ENCODE measurements at places on chromosomes 6 and 20.
A peak's percentile ranks its signal among the peaks of the same experiment; 100 is the strongest.

GRCh38 chr6:51737580-51738360, 349.6 kb downstream of the PKHD1 start:
- DNase-seq = no peak

DNA sequence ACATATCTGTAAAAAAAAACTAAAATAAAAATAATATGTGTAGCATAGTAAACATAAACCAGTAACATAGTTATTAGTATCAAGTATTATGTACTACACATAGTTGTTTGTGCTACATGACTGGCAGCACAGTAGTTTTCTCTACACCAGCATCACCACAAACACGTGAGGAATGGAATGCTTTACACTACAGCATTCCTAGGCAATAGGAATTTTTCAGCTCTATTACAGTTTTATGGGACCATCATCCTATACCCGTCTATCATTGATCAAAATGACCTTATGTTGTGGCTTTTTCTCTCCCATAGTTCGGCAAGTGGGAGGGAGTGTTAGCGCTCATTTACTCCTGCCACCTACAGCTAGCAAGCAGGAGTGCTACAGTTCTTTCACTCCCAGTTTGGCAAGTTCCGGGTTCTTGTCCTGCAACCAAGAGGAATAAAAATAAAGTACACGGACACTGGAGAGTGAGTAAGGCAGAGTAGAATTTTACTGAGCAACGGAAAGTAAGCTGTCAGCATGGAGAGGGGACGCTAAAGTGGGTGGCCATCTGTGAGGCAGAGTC, 196.8 kb upstream of the HSF2 start:
- no peak for DNase-seq

GRCh38 chr20:46509523-46509922, 3.8 kb downstream of the ZNF334 start:
- DNase-seq = no peak

DNA sequence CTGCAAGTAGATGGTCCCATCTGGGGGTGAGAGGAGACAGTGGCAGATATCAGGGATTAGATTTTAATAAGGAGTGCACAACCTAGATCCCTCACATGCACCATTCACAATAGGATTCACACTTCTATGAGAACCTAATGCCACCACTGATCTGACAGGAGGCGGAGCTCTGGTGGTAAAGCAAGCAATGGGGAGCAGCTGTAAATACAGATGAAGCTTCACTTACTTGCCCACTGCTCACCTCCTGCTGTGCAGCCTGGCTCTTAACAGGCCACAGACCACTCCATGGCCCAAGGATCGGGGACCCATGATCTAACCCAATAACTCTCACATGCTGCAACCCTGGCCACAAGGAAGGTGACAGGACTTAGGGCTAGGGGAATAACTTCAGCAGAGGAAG, 75.4 kb downstream of the ZNF133 start:
- DNase-seq = no peak

GRCh38 chr6:170476360-170476759, 76.7 kb downstream of the PSMB1 start:
- DNase-seq = peak; percentile 96

DNA sequence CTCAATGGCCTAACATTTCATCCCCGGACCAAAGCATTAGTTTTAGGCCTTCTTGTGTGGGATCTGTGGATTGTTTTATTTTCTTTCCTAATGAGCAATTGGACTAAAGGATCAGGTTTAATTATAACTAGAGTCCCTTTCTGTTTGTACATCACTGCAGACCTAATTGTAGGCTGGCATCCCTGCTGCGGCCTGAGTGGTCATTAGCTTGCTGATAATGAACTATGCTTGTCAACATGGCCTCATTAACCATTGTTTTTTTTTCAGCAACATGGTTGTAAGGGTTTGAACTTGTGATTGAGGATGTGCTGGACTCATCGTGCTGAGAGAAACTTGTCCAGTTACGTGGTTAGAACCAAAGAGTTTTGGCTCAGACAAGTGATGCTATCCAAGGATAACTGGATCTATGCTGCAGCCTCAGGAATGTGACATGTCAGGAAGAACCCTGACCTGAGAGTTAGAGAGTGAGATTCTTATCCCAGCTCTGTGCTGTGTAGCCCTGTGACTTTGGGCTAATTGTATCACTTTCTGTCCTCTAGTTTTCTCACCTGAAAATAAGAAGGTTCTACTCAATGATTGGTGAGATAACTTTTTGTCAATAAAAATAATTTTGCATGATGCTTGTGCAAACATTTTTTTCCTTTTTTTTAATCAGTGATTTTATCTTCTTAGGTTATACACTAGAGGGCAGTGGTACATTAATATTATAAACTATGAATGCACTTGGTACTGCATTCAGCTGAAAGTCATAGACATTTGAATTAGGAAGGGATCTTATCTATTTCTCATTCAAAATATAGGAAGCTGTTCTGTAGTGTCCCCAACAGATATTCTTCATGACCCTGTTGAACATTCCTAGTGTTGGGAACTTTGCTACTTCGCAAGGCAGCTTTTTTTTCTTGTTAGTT, 140.9 kb downstream of the RNF144B start:
- peak; percentile 29 for DNase-seq

DNA sequence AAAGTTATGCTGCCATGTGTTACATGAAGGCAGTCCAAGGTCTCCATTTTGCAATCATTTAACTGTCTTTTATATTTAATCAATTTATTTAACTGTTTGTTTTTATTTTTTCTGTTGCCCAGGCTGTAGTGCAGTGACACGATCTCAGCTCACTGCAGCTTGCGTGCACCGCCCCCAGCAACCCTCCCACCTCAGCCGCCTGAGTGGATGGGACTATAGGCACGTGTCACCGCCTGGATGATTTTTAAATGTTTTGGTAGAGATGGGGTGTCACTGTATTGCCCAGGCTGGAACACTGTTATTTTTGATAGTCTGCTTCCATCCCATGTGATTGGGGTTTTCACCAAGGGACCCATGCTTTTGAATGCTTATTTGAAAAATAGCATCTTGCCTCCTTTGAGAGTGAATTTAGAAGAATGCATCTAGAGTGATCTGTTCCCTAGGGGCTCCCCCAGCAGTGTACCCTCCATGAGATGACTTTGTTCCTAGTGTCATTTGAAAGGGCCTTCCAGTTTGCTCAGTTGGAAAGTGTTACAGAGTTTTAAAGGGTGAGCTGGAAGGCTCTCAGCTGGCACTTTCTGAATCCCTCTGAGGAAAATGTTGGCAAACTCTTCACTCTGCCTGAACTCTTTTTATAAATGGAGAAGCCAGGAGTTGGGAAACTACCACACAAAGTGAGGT, 143.4 kb downstream of the JARID2 start:
- DNase-seq = no peak

- DNase-seq = peak; percentile 85
These were observed 682.1 kb upstream of the ADGRB3 start for GRCh38 chr6:67952948-67953347.

- no peak for DNase-seq
These were observed 148.3 kb downstream of the TFAP2B start for GRCh38 chr6:50966986-50967385.

DNA sequence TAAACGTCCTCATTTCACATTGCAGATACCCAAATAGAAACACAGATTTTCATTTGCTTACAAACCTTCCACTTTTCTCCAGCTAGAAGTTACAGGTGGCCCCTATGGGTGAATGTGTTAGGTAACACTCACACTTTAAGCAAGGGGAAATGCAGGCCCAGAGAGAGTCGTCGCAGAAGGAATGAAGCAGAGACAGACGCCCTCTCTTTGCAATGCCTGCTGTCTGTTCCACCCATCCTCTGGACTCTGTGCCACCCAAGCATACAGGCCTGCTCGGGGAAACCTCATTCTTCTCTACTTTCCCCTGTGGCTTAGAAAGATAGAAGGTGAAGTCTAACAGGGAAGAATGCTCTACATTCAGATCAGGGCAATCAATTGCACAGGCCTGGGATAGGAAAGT, 57.2 kb downstream of the LRFN2 start:
- no peak for DNase-seq

DNA sequence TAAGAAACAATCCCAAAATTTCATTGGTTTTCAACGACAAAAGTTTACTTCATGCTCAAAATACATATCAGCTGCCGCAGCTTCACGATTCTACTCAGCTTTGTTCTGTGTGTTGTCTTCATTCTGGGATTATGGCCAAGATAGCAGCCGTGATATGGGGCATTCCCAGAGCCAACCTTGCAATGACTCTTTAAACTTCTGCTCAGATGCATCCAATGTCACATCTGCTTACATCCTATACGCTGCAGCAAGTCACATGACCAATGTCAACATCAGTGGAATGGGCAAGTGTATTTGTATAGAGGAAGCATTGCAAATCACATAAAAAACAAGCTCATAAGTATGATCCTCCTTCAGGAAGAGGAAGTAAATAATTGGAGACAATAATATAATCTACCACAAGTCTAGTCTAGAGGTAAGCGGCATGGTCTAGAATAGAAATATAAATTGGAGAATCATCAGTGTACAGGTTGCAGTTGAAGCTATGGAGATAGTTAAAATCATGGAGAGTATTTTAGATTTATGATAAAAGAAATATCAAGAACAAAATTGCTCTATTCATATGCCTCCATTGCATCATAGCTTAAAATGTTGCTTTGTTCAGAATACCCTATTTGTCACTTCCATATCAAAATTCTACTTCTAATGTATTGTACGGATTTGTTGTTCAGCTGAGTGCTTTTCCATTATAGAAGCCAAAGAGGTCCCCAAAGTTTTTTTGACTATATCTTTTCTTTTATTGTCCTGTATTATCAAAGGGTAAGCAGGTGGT, 7.2 kb upstream of the C6orf141 start:
- peak; percentile 11 for DNase-seq

DNA sequence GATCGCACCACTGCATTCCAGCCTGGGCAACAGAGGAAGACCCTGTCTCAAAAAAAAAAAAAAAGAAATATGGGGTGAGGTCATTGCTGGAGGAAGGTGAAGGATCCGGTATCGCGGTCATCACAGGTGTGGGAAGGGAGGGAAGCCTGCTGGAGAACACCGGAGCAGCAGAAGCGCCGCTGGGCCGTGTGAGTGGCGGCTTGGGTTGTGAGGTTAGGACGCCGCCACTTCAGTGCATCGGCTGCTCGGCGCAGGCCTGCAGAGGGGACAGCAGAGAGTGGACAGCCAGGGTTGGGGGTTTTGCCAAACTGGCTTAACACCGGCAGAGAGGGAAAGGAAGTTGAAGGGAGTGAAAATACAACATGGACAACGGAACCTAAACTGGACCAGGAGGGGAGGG, 5.4 kb downstream of the TLDC2 start:
- no peak for DNase-seq

GRCh38 chr20:54017846-54018245, 52.5 kb downstream of the BCAS1 start:
- peak; percentile 95 for DNase-seq

DNA sequence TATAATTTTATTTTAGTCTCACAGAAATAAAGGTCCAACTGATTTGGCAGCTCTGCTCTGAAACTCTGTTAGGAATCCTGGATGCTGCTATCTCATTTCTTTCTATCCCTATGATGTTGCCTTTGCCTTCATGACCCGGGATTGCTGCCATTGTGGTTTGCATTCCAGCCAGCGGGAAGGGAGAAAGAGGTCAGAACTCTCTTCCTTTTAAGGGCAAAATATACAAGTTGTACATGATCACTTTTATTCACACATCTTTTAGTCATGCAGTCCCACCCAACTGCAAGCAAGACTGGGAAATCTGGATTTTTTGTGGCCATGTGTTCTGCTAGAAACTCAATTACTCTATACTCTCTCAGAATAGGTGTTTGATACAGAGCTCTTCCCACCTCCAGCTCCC, 263.1 kb upstream of the ZFP64 start:
- no peak for DNase-seq

DNA sequence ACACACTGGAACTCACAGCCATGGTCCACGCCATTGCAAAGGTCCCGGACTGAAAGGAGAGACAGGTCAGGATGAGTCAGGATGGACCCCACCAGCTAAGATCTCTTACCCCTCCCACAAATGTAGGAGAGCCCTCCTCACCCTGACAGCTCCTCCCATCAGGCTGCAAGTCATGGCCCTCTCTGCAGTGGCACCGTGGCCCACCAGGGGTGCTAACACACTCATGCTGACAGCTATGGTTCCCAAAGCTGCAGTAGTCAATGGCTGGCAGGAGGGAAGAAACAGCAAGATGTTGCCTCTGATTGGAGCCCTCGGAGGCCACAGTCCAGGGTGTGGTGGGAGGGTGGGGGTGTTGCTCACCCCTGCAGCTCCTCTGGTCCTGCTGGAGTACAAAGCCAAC, 5.7 kb upstream of the RBPJL start:
- DNase-seq = peak; percentile 24

- no peak for DNase-seq
These were observed 28.3 kb upstream of the HDAC2 start for GRCh38 chr6:113999284-113999683.

GRCh38 chr20:58389324-58389967, 417 bp downstream of the VAPB start:
- DNase-seq = no peak

DNA sequence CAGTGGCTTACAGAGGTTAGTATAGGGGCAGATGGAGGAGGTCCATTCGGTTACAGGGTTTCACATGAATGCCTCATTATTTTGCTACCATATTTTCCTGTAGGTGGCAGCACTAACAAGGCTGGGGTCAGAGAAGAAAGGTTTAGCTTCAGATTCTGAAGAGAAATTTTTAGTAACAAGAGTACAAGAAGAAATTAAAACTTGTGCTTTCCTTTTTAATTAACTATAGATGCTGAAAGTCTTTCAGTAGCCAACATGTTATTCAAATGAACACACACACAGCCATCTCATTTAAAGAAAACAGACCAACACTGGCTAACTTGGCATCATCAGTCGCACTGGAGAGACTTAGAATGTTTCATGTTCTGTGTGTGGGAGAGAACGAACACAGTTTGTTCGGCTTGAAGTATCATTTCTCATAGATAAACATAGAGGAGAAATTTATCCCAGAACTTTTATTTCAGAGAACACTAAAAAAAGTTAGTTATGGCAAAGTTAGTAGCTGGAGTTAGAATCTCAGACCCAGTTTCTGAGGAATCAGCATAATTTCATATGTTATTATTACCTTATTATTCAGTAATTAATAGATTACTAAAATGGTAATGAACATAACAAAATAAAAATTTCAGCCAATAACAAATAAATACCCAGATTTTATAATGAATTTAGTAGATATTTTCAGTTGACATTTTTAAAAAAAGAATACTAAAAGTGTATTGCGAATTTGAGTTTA, 314.0 kb upstream of the RSPO3 start:
- peak; percentile 20 for DNase-seq

DNA sequence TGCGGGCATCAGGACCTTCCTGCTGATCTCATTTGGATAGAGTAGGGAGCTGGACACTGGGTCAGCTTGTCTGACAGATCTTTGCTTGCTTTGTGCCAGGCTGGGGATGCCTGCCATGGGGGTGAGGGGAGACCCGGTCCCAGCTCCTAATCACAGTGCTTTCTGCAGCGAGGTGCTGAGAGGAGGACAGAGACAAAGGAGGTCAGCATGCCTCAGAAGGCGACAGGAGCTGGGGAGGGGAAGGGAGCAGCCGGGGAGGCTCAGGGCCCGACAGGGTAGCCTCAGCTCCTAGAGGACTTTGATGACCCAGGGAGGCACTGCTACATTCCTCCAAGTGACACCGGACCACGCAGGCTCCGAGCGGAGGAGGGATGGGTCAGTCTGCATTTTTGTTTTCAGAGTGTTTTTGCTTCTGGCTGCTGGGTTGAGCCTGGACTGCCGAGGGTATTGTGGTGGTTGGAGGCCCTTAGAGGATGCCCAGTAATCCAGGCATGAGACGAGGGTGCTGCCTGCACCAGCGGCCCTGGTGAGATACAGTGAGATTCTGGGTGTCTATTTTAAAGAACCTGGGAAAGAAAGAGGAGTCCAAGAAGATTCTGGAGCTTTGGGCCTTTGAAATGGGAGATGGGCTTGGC, 7.8 kb downstream of the RBM38 start:
- no peak for DNase-seq

Measured in MV-4-11 (cell line).